ENCODE measurements at places on chromosomes 2 and 18. TPM values are rescaled to one million over a fixed set of nuclear protein-coding genes. Genes with fewer than 3 reads are reported as not detected.

- DNase-seq: no peak
Measured at GRCh38 chr18:47968006-47968676, 37.7 kb upstream of the SMAD2 start.

- no peak for DNase-seq
Measured at GRCh38 chr18:22974001-22974400, 40.9 kb downstream of the RBBP8 start.

DCAF17 gene
- 26.6 TPM for total RNA-seq

DNA sequence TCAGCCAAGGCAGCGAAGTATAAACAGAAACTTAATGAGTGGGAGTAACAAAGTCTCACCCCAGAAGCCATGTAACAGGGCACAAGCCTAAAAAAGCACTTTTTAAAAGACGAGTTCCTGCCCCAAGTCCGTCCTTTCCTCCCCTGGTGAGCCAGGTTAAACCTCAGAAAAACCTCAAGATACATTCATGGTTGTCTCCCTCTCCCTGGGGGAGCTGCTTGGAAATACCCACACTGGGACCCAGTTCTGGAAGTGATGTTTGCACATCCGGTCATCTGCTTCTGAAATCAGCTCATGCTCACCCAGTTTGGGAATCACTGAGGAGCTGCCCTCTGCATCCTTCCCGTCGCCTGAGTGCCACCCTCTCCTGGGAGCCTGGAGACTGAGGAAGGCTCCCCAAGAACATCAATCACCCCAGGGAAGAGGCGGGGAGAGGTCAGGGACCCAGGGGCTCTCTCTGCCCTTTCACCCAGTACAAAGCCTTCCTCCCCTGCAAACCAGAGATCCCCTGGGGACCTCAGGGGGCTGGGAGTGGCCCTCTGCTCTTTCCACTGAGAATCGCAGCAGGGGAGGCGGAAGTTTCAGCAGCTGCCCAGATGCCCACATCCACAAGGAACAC, 150.6 kb upstream of the AGAP1 start:
- DNase-seq: no peak

DNA sequence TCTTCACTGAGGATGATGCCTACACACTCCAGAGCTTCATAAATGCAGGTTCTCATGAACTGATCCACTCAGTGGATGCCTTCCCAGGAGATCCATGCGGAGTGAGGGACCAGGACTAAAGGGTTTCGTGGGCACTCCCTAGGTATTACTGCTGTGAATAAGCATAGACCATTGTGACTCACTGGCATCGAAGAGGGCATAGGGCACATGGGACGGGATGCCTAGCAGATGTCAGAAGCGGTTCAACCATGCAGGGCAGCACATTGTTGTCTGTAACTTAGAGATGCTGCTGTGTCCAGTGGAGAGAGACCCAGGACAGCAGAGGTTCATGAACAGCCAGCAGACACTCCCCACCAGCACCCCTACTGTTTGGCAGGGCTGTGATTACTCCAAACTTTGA, 17.2 kb downstream of the GKN2 start:
- DNase-seq: no peak

DNA sequence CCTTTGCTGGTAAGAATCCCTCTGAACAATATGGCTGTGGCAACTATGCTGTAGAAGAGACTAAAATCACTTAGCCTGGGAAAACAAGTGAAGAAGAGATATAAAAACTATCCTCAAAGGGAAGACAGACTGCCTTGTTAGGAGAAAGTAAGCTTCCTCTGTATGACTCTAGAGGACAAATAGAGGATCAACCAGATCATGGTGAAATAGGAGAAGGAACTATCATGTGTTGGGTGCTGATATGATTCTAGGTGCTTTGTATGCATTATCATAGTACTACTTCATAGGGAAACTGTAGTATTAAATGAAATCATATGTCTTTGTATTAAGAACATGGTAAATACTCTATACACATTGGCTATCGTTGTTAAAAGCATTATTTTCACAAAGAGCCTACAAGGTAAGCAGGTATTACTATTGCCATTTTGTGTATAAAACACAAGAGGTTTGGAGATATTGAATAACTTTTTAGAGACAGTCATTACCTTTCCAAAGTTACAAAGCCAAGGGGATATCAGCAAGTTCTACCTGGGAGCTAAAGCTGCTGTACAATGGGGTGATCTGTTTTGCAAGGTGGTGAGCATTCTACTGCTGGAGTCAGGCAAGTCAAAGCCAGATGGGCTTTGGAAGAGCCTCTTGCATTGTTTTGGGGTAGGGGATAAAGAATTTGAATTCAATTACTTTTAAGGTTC, 402.6 kb downstream of the ALK start:
- no peak for DNase-seq

- no peak for DNase-seq
Measured at GRCh38 chr2:54000524-54000923, 29.7 kb upstream of the PSME4 start.

C2orf72 gene
- not detected for total RNA-seq

LINC00305 gene
- total RNA-seq: not detected

TMEM247 gene
- not detected for total RNA-seq

DNA sequence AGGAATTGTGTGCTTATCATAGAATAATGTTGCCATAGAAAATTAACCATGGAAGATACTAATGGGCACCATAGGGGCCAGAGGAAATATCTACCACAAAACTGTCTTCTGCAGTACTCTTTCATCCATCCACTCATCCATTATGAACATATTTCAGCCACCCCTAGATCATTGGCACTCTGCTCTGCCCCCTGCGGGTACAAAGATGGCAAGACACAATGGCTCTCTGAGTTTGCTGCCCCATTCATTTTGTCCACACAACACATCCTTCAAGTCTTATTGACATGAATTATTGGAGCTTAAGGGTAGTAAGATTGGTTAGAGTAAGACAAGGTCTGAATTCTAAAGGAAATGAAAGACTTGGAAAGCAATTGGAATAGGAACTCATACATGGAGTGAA, 1224.7 kb upstream of the CELF4 start:
- no peak for DNase-seq

DNA sequence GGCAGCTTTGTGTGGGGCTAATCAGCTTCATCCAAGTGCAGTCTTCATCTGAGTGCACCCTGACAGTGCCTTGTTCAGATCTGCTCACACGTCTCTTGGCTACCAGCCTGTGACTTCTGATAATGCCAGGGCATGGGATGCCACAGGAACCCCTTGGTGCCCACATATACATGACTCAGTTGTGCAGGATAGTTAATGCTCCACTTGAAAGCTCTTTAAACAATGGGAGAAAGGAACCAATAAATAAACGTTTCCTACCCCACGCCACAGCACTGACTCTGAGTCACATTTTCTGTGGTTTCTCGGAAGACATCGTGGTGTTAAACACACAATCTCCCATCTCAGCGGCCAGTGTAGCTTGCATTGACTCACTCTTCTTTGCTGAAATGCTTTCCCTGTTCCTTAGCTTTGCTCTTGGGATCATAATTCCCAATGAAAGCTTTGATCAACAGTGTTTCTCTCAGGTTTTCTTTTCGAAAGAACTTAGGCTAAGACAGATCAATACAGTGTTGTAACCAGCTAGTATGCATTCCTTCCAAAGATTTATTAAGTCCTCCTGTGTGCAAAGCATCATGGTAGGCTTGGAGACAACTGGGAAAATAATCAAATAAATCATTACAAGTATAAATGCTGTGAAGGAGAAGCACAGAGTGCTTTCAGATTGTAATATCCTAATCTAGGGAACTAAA, 142.0 kb downstream of the COPS8 start:
- no peak for DNase-seq
